ENCODE measurements at places on chromosomes 4 and X. TPM values are rescaled to one million over a fixed set of nuclear protein-coding genes. Genes with fewer than 3 reads are reported as not detected.

DNA sequence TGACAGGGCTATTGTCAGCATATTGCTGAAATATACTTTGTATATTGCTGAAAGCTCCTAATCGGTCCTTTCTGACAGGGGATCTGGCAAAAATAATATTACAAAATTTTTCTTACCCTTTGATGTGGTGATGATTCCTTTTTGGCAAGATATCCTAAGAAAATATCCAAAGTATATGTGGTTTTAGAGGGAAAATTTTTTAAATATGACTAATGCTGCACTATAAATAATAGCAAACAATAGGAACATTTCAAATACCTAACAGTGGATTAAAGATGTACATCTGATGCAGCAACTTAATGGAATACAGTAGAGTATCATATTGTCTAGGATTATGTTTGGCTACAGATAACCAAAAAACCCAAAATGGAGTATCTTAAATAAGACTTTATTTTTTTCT lies 49.6 kb downstream of the RRAGB start:
- H3K4me1 ChIP-seq, result no peaks in the 10 kb centered on the region
- H3K27me3 ChIP-seq, result no peaks in the 10 kb centered on the region
- H3K27ac ChIP-seq, result no peak overlapping the region

GRCh38 chr4:185470501-185471195 lies 885 bp downstream of the CCDC110 start:
- H3K4me3 ChIP-seq, result peak overlapping the region; percentile 91
- H3K36me3 ChIP-seq, result no peaks in the 10 kb centered on the region
- no peak overlapping the region for H3K27ac ChIP-seq
- no peaks in the 10 kb centered on the region for H3K4me1 ChIP-seq
- peaks cover 59% of the 10 kb centered on the region for H3K27me3 ChIP-seq
- DNase-seq, result no peak

DNA sequence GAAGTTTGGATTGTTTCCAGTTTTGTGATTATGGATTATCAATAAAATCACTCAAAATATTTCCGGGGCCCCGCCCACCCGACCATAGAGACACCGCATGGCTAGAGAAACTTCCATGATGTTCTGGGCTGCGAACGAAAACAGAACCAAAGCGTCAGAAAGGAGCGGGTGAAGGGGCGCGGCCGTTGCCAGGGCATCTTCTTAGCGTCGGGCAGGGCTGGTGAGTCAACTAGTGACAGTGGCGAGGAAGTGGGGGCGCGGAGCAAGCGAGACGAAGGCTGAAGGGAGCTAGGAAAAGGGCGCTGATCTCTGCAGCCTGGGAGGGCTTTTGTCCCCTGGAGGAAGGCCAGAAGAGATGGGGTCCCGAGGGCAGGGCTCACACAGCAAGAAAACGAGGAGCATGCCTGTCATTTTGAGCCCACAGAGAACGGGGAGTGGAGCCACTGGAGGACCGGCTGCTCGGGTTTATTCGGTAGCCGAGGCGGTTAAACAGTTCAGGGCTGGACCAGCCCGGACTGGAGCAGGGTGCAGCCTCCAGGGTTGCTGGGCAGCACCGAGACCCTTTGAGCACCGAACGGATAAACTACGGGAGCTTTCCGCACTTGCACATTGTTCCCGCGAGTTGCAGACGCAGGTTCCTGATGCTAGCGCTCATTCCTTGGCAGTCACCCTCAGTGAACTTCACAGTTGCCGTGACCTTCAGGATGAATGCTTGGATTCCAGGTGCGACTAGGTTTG lies 298.1 kb upstream of the TRPC5 start:
- no peak for DNase-seq
- no peaks in the 10 kb centered on the region for H3K4me1 ChIP-seq
- H3K27ac ChIP-seq, result no peak overlapping the region
- no peak overlapping the region for H3K4me3 ChIP-seq
- no peaks in the 10 kb centered on the region for H3K36me3 ChIP-seq
- H3K27me3 ChIP-seq, result no peaks in the 10 kb centered on the region

GRCh38 chrX:40471965-40472648 lies 108.7 kb upstream of the ATP6AP2 start:
- H3K4me3 ChIP-seq, result no peak overlapping the region
- H3K27me3 ChIP-seq, result no peaks in the 10 kb centered on the region
- H3K36me3 ChIP-seq, result no peaks in the 10 kb centered on the region

- no peaks in the 10 kb centered on the region for H3K27me3 ChIP-seq
- no peak for DNase-seq
- no peaks in the 10 kb centered on the region for H3K4me1 ChIP-seq
- no peaks in the 10 kb centered on the region for H3K36me3 ChIP-seq
These were observed 821.7 kb upstream of the FTHL17 start for GRCh38 chrX:31893525-31893924.

DNA sequence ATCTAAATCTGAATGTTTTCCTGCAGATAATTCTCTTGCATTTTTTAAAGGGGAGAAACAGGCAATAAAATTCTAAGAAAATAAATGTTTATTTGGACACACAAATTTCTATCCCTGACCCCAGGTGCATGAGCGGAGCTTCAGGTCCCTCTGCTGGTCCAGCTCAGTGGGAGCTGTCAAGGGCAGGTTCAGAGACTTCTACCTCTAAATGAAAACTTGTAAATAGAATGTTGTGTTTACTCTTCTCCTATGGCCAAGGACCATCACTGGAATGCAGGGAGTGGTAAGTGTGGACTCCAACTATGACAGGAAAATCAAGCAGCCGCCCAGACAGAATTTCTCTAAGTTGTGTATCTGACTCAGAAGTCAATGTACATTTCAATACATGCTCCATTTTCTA lies 148.6 kb upstream of the TTC29 start:
- no peaks in the 10 kb centered on the region for H3K27me3 ChIP-seq
- peak; percentile 59 for DNase-seq
- H3K4me1 ChIP-seq, result no peaks in the 10 kb centered on the region
- H3K36me3 ChIP-seq, result no peaks in the 10 kb centered on the region

DNA sequence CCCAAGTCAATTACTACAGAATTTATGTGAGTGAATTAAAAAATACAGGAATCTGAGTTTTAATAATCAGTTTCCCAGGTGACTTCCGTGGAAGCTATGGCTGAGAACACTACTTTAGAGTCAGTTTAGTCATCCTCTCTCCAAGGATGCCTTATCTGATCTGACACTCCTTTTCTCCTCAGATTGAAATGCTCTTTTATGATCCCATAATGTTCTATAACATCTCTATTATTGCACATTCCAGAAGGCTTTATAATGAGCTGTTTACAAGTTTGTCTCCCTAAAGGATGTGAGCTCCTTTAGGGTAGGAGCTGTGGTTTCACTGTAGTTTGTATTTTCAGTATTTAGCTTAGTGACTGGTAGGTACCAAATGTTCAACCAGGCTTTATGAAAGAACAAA lies 90.0 kb downstream of the GPRIN3 start:
- no peak overlapping the region for H3K27ac ChIP-seq
- H3K27me3 ChIP-seq, result no peaks in the 10 kb centered on the region
- H3K4me3 ChIP-seq, result no peak overlapping the region

- no peak overlapping the region for H3K27ac ChIP-seq
- no peak for DNase-seq
- no peaks in the 10 kb centered on the region for H3K27me3 ChIP-seq
- H3K4me1 ChIP-seq, result no peaks in the 10 kb centered on the region
These were observed 353.9 kb downstream of the GPAT3 start for GRCh38 chr4:83889802-83890201.

DNA sequence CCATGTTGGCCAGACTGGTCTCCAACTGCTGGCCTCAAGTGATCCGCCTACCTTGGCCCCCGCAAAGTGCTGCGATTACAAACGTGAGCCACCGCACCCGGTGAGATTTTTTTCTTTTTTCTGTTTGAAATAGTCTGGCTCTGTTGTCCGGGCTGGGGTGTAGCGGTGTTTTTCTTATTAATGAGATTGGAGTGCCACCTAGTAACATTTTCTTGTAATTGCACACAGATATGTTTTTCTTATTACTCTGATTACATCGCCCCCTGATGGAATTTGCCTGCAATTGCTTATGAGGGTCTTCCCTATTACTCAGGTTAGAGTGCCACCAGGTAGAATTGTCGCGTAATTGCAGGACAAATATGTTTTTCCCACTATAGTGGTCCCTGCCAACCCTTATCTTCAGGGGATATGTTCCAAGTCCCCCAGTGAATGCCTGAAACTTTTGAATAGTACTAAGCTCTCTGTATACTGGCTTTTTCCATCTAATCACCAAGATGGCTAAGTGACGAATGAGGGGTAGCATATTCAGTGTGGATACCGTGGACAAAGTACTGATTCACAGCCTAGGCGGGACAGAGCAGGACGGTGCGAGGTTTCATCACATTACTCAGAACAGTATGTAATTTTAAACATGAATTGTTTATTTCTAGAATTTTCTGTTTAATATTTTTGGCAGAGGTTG lies 8.6 kb upstream of the PDHA1 start:
- peak; percentile 70 for DNase-seq
- no peak overlapping the region for H3K4me3 ChIP-seq
- no peaks in the 10 kb centered on the region for H3K4me1 ChIP-seq
- no peaks in the 10 kb centered on the region for H3K36me3 ChIP-seq

NKAP gene
- total RNA-seq, result 7.7 TPM

GPC3 gene
- 34.7 TPM for total RNA-seq

MAGEC2 gene
- total RNA-seq, result not detected

PCYT1B gene
- total RNA-seq, result 22.1 TPM

ABCG2 gene
- 0.31 TPM for total RNA-seq

DMP1 gene
- 0.09 TPM for total RNA-seq

F8A3 gene
- total RNA-seq, result 6.2 TPM

BGN gene
- total RNA-seq, result 2.5 TPM
